ENCODE measurements at places on chromosomes 13 and 19.
A peak's percentile ranks its signal among the peaks of the same experiment; 100 is the strongest.

DNA sequence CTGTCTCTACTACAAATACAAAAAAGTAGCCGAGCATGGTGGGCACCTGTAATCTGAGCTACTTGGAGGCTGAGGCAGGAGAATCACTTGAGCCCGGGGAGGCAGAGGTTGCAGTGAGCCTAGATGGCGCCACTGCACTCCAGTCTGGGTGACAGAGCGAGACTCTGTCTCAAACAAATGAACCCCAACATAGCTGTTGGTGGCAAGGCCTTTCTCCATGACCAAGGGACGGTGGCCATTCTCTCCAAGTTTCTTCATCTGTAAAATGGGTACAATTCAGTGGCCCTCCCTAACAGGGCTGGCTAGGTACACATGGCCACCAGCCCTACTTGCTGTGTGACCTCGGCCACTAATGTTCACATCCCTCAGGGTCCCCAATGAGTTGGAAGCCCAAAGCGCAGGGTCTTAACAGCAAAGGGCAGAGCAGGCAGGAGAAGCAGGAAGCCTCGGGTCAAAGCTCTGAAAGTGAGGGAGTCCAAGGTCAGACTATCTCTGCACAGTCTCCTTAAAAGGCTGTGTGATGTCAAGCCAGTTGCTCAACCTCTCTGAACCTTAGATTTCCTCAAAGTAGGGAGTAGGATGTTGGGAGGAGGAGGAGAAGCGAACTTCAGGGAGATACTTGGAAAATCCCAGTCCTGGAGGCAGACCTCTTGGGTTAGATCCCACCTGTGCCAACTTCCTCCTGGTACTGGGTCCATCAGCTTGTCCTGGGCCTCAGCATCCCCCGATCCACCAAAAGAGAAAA, 2.7 kb downstream of the JUND start:
- peak; percentile 75 for DNase-seq

DNA sequence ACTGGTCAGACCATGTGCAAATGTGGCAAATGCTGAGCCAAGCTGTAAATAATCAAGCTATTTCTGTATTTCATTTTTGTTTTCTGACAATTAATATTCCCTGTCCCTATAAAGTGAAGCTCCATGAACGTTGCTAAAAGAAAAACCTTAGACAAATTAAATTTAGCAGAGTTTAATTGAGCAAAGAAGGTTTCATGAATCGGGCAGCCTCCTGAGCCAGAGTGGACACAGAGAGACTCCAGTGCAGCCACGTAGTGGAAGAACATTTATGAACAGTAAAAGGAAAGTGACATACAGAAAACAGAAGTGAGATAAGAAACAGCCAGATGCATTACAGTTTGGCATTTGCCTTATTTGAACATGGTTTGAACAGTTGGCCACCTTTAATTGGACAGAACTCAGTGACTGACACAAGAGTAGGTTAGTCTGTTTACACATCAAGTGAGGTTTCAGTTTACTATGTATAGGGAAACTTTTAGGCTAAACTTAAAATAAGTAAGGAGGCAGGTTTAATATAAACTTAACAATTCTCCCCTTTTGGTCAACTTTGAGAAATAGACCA, 69.7 kb downstream of the UFM1 start:
- no peak for DNase-seq

DNA sequence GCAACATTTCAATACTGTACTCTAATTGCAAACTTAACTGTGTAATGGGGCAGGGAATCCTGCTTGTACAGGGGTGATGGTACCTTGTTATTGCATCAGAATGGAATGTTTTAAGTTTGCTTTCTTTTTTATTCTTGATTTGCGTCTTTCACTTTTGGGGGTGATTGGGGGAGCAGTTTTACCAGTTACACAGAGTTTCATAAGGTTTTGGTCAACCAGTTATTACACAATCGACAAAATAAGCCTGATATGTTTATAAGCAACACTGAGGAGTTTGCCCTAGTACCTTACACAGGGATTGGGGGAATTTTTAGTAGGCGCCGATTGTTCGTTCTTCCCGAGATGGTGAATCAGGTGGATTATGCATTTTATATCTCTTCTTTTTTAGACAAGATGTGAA, 2.7 kb downstream of the KLF5 start:
- no peak for DNase-seq

DNA sequence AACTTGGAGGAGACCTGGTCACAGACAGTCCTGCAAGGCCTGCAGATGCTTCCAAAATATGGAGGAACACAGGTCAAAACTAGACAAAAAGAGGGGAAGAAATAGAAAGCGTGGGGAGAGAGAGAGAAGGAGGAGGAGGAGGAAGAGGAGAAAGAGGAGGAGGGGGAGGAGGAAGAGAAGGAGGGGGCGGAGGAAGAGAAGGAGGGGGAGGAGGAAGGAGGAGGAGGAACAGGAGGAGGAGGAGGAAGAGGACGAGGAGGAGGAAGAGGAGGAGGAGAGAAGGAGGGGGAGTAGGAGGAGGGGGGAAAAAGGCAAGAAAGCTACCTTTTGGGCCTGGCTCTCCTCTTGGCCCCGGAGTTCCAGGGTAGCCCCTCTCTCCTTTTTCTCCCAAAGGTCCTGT, 105.8 kb downstream of the COL4A1 start:
- no peak for DNase-seq

DNA sequence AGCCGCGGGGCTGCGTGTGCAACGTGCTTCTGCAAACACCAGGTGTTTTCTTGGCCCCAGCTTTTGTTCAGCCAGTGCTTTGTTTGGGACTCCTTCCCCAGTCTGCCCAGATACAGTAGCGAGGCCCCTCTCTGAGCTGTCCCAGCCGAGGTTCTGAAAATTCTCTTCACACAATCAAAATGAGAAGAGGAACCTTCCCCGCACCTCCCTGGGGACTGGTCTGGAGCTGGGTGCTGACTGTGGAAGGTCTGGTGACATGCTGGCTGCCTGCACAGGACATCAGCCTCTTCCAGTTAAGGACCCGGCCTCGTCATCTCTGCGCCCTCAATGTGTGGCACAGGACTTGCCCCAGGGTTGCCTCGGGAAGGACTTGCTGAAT, 4.2 kb downstream of the ATP4A start:
- DNase-seq: no peak

- DNase-seq: no peak
These were observed 6.6 kb downstream of the PEPD start for GRCh38 chr19:33514885-33515551.

- no peak for DNase-seq
These were observed 22.7 kb upstream of the POP4 start for GRCh38 chr19:29583196-29583999.

DNA sequence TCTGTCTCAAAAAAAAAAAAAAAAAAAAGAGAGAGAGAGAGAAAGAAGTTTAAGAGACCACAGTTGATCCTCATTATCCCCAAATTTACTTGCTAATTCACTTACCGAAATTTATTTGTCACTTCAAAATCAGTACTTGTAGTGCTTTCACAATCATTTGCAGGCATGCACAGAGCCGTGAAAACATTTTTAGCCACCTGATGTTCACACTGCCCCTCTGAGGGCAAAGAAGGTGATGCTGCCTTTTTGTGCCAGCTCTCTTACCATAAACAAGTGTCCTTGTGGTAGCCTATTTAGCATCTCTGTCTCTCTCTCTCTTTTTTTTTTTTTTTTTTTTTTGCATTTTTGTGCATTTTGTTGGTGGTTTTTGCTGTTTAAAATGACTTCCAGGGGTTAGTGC, 24.1 kb upstream of the CASP14 start:
- peak; percentile 7 for DNase-seq

- peak; percentile 75 for DNase-seq
These were observed 1.0 kb downstream of the ZNF253 start for GRCh38 chr19:19866611-19867248.

DNA sequence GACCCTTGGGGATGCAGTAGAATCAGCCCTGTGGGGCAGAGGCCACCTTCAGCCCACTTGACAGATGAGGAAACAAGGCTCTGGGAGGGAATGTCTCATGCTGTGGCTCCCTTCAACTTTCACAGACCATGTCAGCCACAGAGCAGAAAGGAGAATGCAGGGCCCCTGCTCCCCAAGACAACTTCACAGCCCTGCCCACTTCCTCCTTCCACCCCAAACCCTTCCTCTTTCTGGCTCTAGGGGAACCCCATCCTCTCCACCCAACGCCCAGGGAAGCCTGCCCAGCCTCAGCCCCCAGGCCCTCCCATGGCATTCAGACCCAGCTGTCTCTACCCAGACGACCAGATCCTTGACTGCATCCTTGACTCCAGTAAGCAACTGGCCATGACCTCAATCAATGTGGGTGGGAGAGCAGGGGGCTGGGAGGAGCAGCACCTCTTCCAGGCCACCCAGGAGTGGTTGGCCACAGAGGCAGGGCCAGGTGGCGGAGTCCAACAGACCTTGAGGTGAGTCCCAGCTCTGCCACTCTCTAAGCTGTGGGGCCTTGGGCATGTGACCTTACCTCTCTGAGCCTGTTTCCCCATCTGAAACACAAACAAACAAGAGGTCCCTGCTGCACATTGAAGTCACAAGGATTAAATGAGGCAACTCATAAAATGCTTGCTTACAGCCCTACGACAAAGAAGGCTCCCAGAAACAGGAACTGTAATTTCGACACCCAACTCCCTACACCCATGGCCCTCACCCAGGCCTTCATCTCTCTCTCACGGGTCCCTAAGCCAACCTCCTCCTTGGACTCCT, 15.8 kb downstream of the DEDD2 start:
- DNase-seq: peak; percentile 76

Measured in CD4-positive, alpha-beta T cell treated with Interleukin-21 for 1 hour (primary cell).